ENCODE measurements at places on chromosomes 2 and 18.

DNA sequence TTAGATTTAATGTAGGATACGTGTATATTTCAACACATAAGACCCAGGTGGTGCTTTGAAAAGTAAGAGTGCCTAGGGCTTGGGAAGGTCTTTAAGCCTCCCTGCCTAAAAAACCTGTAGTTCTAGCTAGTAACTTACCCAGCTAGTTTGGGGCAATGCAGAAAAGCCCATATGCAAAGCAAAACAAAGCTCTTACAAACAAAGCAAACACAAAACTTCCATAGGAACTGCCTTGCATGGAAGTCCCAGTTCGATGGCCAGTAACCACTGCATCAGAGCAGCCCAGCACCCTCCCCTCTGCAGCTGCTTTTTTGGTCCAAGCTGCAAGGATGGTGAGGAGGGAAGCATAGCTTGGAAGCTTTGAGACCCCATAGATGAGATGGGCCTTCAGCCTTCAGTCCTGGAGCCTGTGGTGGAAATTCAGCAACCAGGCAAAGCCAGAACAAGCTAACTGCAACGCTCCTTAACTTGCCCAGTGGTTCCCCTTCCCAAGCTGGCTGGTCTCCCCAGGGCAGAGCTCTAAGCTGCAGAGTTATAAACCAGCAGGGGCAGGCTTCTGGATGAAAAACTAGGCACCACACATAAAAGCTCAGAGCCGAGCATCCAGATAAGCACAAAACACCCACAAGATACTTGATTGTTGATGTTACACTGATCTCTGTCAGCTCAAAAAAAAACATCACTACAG is 16.2 kb downstream of the C2orf76 start:
- DNase-seq: no peak

GRCh38 chr2:25606892-25607291 is 66.5 kb downstream of the DTNB start:
- no peak for DNase-seq

DNA sequence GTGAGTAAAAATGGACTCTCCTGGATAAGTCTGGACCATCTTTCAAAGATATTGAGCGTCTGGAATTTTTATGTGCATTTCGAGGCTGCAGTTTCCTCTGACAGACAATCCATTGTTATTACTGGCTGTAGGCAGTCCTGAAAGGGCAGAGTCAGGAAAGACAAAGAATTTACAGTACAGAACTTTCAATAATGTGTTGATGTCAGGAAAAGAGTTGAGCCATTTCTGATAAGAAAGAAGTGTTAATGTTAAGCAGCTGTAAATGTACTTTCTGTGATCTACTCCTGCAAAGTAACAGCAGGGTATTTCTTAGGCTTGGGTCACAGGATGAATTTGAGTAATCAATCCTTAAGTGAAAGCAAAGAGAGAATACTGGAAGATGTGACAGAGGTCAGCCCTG is 29.8 kb downstream of the TSPYL6 start:
- DNase-seq: no peak

GRCh38 chr2:189581354-189582139 is 961 bp upstream of the SLC40A1 start:
- DNase-seq: no peak

- DNase-seq: no peak
These were observed 69.0 kb upstream of the DDX18 start for GRCh38 chr2:117745537-117745936.

- no peak for DNase-seq
These were observed 848 bp downstream of the TMSB10 start for GRCh38 chr2:84906108-84906899.

- DNase-seq: no peak
These were observed 51.0 kb upstream of the TMEM18 start for GRCh38 chr2:728165-728564.

- DNase-seq: peak; percentile 41
These were observed at the start of gene MYO1B for GRCh38 chr2:191245046-191245868. MYO1B (plus strand) TSS chr2:191245404; CDS start chr2:191276896, 31,492 bp downstream.

- DNase-seq: no peak
These were observed 11.8 kb upstream of the DUSP2 start for GRCh38 chr2:96156926-96157648.

DNA sequence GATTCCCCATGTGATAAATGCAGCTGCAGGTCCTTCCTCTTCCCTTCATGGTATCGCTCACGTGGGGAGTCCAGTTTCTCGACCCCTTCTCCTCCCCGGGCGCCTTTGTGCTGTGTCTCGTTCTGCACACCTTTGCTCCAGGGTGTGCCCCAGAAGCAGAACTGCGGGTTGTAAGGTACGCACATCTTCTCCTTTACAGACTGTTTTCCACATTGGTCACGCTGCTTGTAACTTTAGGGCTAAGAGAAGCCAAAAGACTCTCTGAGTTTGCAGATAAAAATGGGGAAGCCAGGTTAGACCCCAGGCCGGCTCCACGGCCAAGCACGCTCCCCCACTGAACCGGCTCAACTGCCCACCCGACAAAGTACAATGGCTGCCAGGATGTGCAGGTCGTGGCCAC is 45.9 kb upstream of the TFCP2L1 start:
- DNase-seq: no peak

DNA sequence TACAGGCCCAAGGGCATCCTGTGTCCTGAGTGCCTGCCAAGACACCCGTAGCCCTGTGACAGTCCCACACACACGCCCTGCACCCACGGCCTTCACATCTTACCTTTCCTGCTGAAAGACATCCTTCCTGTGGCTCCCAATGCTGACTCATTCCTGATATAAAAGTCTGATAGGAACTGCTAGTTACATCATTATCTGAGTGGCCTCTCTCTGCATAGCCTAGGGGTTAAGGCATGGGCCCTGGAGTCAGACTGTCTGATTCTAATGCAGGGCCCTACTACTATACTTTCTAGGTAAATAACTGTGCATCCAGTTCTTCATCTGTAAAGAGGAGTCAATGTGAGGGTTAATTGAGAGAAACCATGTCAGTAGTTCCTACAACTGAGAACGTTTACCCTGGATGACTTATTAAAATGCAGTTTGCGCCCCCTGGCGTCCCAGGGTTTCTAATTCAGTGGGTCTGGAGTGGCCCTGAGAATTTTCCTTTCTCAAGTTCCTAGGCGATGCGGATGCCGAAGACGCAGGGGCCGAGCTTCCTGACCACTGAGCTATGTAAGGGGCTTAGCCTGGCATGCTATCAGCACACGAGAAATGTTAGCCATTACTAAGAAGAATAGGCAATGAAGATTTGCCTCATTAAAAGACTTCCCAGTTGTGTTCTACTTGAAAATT is 6.0 kb upstream of the GPR45 start:
- DNase-seq: peak; percentile 41

DNA sequence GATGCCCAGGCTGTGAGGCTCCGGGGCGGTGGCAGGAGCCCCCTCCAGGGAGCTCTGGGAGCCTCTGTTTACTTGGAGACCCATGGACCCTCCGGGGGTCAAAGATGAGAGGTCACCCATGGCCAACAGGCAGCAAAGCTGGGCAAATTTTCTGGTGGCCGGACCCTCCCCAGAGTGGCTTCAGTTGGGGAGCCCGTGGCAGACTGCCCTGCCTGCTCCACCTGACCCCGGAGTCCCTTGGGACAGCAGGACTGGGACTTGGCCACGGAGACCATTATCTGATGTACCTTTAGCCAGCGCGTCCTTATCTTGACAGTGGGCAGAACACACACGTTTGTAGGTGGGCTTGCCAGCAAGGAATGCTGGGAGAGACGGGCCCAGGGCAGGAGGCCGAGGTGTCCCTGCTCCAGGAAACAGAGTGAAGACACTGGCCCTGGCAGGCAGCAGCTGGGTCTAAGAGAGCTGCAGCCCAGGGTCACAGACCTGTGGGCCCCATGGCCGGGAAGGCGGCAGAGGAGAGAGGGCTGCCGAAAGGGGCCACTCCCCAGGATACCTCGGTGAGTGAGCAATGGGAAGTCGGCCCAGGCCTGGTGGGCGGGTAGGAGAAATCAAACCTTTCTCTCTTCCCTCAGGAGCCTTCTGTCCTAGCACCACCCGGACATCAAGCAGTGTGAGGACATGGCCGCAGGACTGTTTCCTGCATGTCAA is at the start of the genes ABCG5 and ABCG8:
Gene ABCG5, minus strand, starts transcription at position 280 of the 708 bp plus-strand sequence. Its CDS starts 160 bp downstream, at position 120.
Gene ABCG8, plus strand, starts transcription at position 412 of the 708 bp plus-strand sequence. Its CDS starts 83 bp downstream, at position 495.
- no peak for DNase-seq

GRCh38 chr2:145106293-145106692 is 586.4 kb upstream of the ZEB2 start:
- no peak for DNase-seq

DNA sequence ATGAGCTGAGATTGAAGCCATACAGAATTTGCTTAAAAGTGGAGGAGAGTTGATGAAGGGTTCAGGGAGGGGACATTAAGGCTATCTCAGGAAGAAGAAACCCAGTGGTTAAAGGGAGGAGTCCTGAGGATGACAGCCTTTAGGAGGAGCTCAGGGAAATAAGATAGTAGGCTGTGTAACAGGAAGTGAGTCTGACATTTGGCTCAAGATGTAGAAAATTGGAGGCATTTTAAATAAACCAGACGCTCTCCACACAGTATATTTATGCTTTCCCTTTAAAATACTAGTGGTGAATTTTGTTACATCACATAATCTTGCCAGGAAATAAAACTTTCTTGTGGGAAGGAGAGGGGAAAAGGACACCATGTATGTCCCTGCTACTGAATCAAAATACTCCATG is 11.6 kb downstream of the KCNH7 start:
- DNase-seq: no peak

DNA sequence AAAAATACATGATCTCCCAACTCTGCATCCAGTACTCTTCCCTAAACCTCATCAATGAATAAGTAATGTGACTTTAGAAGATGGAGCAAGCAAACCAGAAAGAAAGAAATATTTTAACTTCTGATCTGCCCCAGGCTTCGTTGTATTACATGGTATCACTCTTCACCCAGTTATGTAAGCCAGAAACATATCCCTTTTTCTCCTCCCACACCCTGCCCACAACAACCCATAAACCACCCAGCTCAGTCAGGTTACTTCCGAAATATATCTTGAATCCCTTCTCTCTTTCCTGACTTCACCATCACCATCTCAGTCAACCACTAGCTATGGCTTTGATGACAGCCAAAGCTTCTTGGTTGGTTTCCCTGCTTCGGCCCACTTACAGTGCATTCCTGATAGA is 295.8 kb upstream of the PARD3B start:
- no peak for DNase-seq

- no peak for DNase-seq
These were observed 366.9 kb downstream of the NYAP2 start for GRCh38 chr2:225766431-225766830.

GRCh38 chr2:214019229-214019972 is 391.5 kb upstream of the VWC2L start:
- DNase-seq: no peak

DNA sequence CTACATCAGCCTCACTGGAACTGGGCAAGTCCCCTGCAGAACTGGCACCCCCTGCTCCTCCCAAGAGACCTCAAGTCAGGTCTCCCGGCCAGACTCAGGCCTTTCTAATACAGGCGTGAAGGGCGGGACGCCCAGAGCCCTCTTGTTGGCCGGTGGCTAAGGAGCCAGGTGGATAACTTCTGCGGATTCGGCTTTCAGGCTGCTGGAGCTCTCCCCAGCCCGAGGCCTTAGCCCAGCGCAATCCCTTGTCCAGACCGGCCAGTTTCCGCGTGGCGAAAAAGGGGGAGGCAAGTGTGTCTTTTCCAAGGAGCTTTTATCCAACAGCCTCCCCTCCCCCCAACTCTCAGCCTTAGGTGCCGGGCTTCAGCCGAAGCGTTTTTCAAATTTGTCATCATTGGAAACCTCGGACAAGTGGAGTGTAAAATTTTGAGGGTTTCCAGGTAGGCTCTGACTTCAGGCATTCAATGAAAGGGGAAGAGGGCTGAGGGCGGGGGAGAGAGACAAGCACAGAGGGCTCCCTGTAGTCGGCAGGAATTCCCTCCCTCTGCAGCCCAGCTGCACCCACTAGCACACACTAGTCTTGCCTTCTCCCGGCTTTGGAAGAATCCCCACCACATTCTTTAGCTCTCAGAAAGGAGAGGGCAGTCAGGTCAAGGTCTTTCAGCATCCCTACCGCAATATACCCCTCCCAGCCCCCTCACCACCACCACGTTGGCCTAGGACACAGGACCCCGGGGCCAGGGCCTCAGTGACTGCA is 9.5 kb upstream of the SATB2 start:
- DNase-seq: no peak

GRCh38 chr18:3457261-3457724 is 7.3 kb downstream of the TGIF1 start:
- no peak for DNase-seq

DNA sequence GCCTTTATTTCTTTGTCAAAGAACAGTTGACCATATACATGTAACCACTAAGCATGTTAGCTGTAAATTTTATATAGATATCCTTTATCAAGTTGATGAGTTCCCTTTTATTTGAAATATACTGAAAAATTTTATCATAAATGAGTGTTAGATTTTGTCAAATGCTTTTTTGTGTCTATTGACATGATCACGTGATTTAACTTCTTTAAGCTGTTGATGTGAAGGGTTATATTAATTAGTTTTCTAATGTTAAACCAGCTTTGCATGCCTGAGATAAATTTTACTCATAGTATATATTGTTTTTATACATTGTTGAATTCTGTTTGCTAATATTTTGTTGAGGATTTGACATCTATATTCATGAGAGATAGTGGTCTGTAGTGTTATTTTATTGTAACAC is 241.9 kb upstream of the CDH20 start:
- DNase-seq: no peak

GRCh38 chr2:189641590-189641989 is 19.7 kb upstream of the ASNSD1 start:
- no peak for DNase-seq

GRCh38 chr2:105187531-105187930 is 54.0 kb upstream of the GPR45 start:
- DNase-seq: no peak

- no peak for DNase-seq
These were observed 39.9 kb downstream of the PLEKHB2 start for GRCh38 chr2:131145040-131145439.

GRCh38 chr2:239351687-239352086 is 49.1 kb downstream of the HDAC4 start:
- DNase-seq: no peak

GRCh38 chr2:7102826-7103225 is 185.6 kb downstream of the RNF144A start:
- DNase-seq: peak; percentile 43

Data from NCI-H774 (cell line).